ENCODE measurements at places on chromosomes 7 and 10.

DNA sequence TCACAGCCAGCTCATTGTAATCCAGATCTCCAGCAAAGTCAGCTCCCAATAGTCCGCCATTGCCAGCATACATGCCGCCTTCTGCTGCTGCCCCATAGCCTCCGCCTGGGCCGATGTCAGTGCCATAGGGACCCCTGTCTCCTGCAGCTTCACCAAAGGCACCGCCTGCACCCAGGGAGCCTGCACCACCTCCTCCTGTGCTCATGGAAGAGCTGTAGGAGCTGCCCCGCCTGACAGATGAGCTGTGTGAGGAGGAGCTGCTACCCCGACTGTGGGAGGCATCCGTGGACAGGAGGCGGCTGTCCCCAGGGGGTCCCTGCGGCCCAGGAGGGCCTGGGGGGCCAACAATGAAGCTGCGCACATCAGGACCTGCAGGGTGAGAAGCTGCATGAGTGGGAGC, 51.7 kb downstream of the COL17A1 start:
- H3K4me3 ChIP-seq, result no peak overlapping the region
- DNase-seq, result no peak
- H3K27ac ChIP-seq, result no peak overlapping the region

DNA sequence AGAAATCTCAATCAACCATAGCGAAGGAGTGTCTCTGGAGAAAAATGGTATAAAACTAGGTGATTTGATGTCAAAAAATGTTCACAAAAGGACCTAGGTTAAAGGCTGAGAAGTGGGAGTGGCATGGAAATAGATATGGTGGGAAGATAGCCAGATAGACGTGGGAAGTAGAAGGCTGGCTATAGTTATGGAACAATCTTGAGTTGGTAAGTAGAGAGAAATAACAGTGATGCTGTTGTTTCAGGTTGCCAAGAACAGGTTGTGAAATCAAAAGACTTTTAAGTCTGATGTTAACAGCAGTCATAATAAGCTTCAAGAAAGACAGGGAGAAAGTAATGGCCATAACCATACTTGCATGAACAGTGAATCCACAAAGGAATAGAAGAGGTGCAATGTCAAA, 106.1 kb upstream of the RSU1 start:
- no peak overlapping the region for H3K27ac ChIP-seq
- DNase-seq, result no peak
- no peaks in the 10 kb centered on the region for H3K27me3 ChIP-seq

DNA sequence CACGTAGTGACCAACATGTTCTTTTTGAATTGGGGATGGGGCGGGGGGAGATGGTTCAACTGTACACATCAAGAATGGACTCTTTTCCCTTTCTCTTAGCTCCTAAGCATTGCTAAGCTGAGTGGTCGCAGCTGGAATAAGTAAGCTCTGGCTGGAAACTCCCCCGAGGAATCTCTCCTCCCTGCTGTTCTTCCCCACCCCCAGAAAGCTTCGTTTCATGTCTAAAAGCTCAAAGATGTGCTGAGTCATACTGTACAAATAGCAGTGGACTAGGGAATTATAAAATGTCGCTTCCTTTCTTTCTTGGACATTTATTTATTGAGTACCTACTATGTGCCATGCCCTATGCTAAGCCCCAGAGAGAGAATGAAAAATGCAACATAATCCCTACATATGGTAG, 191.1 kb upstream of the ADO start:
- no peaks in the 10 kb centered on the region for H3K27me3 ChIP-seq
- no peaks in the 10 kb centered on the region for H3K36me3 ChIP-seq
- H3K27ac ChIP-seq, result no peak overlapping the region
- peak; percentile 62 for DNase-seq
- H3K4me1 ChIP-seq, result peaks cover 16% of the 10 kb centered on the region

DNA sequence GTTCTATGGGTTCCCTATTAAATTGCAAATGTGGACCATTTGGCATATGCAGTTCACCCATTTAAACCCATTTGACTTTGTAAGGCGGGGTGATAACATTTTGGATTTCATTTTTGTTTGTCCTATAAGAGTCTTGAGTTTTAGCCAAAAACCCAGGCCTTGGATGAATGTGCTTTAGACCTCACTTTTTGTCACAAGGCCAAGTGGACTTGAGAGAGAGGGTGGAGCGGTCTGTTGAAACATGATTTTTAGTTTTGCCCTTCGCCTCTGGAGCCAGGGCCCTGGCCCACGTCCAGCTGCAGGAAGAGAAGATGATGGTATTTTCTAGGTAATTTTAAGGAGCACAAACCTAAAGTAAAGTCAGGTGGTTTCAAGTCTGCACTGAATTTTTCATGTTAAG, 260.1 kb downstream of the SLC25A13 start:
- H3K4me1 ChIP-seq, result no peaks in the 10 kb centered on the region
- H3K27me3 ChIP-seq, result peaks cover 14% of the 10 kb centered on the region
- H3K27ac ChIP-seq, result no peak overlapping the region
- DNase-seq, result peak; percentile 20
- no peaks in the 10 kb centered on the region for H3K36me3 ChIP-seq
- no peak overlapping the region for H3K4me3 ChIP-seq

- no peak overlapping the region for H3K27ac ChIP-seq
- peak; percentile 78 for DNase-seq
- H3K27me3 ChIP-seq, result no peaks in the 10 kb centered on the region
- peaks cover 20% of the 10 kb centered on the region for H3K4me1 ChIP-seq
- no peak overlapping the region for H3K4me3 ChIP-seq
- H3K36me3 ChIP-seq, result no peaks in the 10 kb centered on the region
These were observed 679.3 kb upstream of the IGFBP3 start for GRCh38 chr7:46600340-46600739.

DNA sequence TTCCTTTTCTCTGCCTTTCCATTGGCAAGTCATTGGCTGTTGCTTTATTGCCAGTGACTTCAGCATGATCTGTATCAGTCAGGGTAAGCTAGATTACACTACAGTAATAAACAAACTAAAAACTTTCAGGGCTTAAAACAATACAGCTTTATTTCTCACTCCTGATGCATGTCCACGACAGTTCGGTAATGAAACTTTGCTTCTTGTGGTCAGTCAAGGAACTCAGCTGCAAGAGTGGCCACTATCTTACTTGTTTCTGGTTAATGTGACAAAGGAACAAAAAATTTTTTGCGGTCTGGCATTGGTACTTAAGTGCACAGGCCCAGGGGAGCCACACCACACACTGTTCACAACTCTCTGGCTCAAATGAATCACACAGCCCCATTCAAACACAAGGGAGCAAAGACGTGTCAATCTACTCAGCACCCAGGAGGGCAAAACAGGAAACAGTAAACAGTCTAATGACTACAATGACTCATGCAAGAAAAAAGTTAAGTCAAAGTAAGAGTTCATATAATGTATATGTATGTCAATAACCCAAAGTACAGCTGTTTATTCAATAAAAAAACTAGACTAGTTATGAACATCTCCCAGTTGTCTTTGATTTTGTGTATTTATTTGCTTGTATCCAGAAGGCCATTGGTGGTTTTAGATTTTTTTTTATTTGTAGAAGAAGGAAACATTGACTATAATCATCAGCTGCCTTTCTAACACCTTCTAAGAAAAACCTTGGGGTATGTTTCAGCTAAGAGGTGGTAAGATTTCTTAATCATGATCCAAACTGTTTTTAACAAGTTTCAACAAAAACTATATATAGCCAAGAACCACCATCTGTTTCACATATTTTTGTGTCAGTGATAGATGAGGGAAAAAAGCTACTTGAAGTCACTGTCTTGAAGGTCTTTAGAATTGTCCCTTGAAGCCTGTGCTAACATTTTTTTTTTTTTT, 134.4 kb upstream of the FAM3C start:
- H3K4me1 ChIP-seq, result peaks cover 23% of the 10 kb centered on the region
- peak overlapping the region; percentile 22 for H3K27ac ChIP-seq
- H3K4me3 ChIP-seq, result peak overlapping the region; percentile 24

- H3K4me3 ChIP-seq, result no peak overlapping the region
- H3K4me1 ChIP-seq, result no peaks in the 10 kb centered on the region
- DNase-seq, result no peak
- no peaks in the 10 kb centered on the region for H3K36me3 ChIP-seq
These were observed 2.4 kb downstream of the HABP2 start for GRCh38 chr10:113555245-113555644.

- no peak overlapping the region for H3K27ac ChIP-seq
- H3K27me3 ChIP-seq, result peaks cover 32% of the 10 kb centered on the region
- H3K4me3 ChIP-seq, result no peak overlapping the region
- DNase-seq, result no peak
- H3K4me1 ChIP-seq, result no peaks in the 10 kb centered on the region
- no peaks in the 10 kb centered on the region for H3K36me3 ChIP-seq
These were observed 15.4 kb downstream of the FGF8 start for GRCh38 chr10:101760510-101760909.

GRCh38 chr10:132590094-132590751, 52.6 kb downstream of the INPP5A start:
- peaks cover 16% of the 10 kb centered on the region for H3K4me1 ChIP-seq
- H3K27me3 ChIP-seq, result no peaks in the 10 kb centered on the region
- no peak overlapping the region for H3K4me3 ChIP-seq
- no peaks in the 10 kb centered on the region for H3K36me3 ChIP-seq

- H3K27ac ChIP-seq, result 0 out of 2 replicates have a peak overlapping the region, but pooled peaks have one; percentile 23
- H3K4me1 ChIP-seq, result peaks cover 55% of the 10 kb centered on the region
- no peak for DNase-seq
- peaks cover 89% of the 10 kb centered on the region for H3K36me3 ChIP-seq
- H3K4me3 ChIP-seq, result no peak overlapping the region
These were observed 40.6 kb upstream of the AGBL3 start for GRCh38 chr7:134945691-134946090.

- no peak overlapping the region for H3K27ac ChIP-seq
- H3K27me3 ChIP-seq, result no peaks in the 10 kb centered on the region
- H3K4me1 ChIP-seq, result no peaks in the 10 kb centered on the region
- H3K4me3 ChIP-seq, result no peak overlapping the region
These were observed 30.7 kb downstream of the ANKIB1 start for GRCh38 chr7:92276460-92276864.

DNA sequence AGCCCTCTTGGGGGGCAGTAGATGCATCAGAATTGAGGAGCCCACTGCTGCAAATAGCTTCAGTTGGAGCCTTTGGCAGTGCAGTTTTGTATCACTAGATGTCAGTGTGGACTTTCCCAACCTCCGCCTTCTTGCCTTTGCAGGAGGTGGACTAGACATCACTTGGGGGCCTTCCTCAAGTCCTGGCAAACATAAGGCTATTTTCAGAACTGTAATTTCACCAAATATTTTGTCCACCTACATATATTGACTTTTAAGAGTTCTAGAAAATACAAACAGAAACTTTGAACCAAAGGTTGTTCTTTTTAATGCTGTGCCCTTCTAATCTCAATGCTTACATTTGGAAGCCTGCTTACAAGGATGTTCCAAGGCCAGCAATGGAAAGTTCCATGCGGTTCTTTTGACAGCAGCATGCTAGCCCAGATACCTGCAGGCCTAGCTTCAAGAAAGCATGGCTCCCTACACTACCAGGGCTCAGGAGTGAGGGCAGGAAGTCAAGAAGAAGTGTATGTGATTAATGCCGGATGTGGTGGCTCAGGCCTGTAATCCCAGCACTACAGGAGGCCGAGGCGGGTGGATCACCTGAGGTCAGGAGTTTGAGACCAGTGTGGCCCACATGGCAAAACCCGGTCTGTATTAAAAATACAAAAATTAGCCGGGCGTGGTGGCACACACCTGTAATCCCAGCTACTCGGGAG, 8.0 kb upstream of the ZNRF2 start:
- no peak overlapping the region for H3K4me3 ChIP-seq
- DNase-seq, result peak; percentile 71
- H3K36me3 ChIP-seq, result no peaks in the 10 kb centered on the region

DNA sequence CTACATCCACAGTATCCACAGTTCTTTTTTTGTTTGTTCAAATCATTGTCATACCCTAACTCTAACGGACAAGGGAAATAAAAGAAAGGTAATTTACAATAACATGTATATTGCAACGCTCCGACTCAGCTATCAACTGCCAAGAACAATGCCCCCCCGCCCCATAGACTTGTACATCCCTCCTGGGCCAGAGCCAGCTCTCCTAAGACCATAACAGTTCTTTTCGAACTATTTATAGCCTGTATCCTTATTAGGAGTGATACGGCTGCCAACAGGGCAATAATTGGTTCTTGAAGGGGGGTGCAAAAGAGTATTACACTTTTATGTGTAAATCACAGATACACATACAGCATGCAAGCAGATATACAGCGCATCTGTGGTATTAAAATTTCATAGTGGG, 495.7 kb downstream of the GALNT17 start:
- no peaks in the 10 kb centered on the region for H3K27me3 ChIP-seq
- no peak overlapping the region for H3K27ac ChIP-seq
- H3K4me1 ChIP-seq, result peaks cover 6% of the 10 kb centered on the region
- H3K36me3 ChIP-seq, result no peaks in the 10 kb centered on the region

- H3K27ac ChIP-seq, result peak overlapping the region; percentile 98
- H3K4me3 ChIP-seq, result no peak overlapping the region
- peak; percentile 94 for DNase-seq
- H3K36me3 ChIP-seq, result peaks cover 21% of the 10 kb centered on the region
- no peaks in the 10 kb centered on the region for H3K27me3 ChIP-seq
These were observed 2.4 kb upstream of the SERPINE1 start for GRCh38 chr7:101124376-101125056.

DNA sequence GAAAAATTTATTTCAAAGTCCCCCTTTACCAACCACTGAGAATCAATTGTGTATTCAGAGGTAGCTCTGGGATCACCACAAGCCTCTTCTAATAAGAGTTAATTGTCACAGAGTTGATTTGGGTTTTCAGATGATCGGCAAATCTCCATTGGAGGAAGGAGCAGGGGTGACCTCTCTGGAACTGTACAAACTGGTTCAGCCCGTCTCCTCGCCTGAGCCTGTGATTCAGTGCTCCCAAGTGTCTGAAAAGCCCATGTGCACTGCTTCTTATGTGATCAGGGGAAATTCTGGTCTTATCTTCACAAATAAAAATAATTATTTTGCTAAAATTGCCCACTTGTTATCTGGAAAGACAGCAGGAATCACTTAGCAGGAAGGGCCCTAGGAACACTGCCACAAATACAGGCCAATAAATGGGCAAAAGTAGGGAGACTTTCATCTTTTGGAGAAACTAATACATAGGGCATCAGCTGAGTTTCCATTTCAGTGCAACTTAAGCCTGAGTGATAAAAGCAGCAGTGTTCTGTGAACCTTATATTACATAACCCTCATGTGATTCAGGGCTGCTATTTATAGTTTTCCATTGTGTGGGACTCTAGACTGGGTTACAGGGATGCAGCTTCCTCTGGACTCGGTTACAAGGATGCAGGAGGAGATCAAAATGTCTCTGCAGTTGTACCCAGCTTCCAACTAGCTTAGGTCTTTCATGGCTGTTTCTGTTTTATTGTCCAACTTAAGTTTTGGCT, 32.3 kb downstream of the CDK1 start:
- H3K4me1 ChIP-seq, result peaks cover 6% of the 10 kb centered on the region
- H3K36me3 ChIP-seq, result no peaks in the 10 kb centered on the region
- no peak overlapping the region for H3K4me3 ChIP-seq

- H3K4me1 ChIP-seq, result no peaks in the 10 kb centered on the region
- no peaks in the 10 kb centered on the region for H3K36me3 ChIP-seq
- H3K27me3 ChIP-seq, result no peaks in the 10 kb centered on the region
- H3K4me3 ChIP-seq, result no peak overlapping the region
- H3K27ac ChIP-seq, result no peak overlapping the region
These were observed 511.0 kb upstream of the PCDH15 start for GRCh38 chr10:55311848-55312635.
